Upper lobe of left lung (tissue), 6 donors: ENCODE measurements at places on chromosomes 3 and 15. TPM values are rescaled to one million over a fixed set of nuclear protein-coding genes. Genes with fewer than 3 reads are reported as not detected.

DNA sequence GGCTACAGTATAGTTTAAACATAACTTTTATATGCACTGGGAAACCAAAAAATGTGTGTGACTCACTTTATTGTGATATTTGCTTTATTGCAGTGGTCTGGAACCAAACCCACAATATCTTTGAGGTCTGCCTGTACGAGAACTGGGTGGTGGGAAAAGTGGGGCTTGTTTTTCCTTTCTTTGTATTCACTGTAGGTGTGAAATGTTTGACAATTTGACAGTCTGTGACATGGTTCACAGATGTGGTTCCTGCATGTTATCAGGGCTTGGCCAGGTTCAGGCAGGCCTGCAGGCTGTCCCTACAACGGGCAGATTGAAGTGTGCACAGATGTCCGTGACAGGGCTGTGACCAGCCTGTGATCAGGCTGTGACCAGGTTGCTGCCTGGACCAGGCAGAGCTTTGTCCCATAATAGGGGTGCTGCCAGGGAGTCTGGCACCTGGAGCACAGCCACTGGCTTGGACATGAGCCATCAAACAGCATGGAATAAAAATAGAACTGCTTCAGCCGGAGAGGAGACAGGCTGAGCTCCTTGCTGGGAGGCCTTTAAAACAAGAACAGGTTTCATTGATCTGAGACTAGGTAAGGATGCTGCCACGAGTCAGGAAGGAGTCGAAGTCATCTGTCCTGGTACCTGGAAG is 61.0 kb downstream of the KLF13 start:
- DNase-seq: peak; percentile 76

DNA sequence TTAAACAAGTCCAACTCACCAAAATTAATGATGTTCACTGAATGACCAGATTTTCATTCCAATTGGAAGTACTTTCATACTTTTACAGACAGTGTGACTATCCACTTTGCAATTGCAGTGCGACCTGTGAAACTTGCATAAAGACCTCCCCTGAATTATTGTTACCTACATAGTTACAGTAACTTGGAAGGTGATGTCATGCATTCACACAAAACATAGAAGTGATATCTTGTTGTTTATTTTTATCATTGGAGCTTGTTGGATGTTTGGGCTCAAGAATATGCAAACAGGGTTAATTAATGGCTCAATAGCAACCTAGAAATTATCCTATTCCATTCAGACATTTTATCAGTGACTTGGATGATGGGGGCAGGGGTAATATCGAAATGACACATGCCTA is 470.9 kb downstream of the MECOM start:
- no peak for DNase-seq

EPB42 gene
- total RNA-seq: not detected

KBTBD13 gene
- not detected for total RNA-seq

- no peak for DNase-seq
Observed at GRCh38 chr3:195908694-195909581, 587 bp upstream of the TNK2 start.

DNA sequence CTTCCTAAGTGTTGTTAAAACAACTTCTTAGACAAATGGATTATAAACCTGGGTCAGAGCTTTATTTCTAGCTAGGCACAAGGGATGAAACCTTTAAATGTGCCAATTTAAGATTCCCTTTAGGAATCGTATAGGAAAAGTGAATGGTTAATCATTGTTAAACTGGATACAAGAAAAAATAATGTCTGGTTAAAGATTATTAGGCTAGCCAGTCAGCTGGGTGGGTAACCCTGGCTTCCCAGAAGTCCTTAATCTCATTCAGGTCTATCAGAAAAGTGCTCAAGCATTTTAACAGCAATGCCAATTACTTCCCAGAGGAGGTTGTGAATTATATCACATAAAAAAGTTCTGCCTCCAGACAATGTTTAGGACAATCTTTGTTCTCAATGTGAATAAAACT is 37.6 kb downstream of the NANOGP8 start:
- no peak for DNase-seq

DNA sequence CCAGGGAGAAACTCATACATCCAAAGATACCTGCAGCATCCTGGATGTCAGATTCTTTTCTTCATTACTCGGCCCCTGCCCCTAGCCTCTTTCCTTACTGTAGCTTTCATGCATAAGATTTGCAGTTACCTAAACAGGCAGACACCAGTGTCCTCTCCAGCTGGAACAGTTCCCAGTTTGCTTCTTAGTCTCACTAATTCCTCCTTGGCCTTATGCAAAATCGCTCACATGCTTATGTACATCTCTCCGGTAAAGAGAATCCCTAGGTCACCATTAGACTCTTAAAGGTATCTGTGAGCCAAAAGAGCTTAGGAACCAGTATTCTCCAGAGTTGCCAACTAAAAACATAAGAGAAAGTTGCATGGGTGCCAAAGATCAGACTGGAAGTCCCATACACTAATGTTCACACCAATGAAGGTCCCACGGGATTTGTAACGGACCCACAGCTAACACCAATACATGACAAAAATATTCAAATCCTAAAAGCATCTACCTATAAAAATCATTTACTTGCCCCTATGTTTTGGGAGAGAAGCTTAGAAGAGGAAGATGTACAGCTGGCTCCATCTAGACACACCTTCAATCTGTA is 66.6 kb downstream of the CBLB start:
- DNase-seq: no peak

IGSF10 gene
- total RNA-seq: 9.2 TPM

- no peak for DNase-seq
Observed at GRCh38 chr15:89946681-89947299, 34.0 kb upstream of the ARPIN start.

GUCA1C gene
- total RNA-seq: not detected

NPAP1 gene
- total RNA-seq: not detected

GRCh38 chr3:73801444-73801843 is 176.7 kb upstream of the PDZRN3 start:
- DNase-seq: no peak

DNA sequence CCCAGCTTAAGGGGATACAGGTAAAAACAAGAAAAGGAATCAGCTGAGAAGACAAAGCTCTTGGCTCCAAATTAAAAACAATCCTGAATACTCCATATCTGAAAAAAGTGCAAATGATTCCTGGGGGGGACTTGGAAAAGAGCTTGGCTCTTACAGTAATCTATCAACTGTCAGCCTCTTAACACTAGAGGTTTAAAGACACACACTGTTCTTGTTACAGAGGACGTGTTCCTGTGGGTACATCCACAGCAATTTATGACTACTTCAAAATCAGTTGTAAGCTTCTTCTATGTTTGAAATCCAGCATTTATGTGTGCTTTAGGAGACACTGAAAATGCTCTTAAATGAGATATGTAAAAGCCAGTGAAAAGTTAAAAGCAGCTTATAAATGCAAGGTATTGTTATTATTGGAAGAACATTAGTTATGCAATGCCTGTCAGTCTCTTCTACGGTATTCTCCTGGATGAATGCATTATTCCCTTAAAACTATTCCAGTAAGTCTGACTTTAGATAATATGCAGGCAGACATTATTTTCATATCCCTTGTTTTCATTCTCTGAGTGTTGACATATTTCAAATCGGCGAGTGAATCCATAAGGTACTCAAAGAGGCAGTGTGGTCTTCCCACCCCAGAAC is 408.4 kb upstream of the ADAMTS9 start:
- DNase-seq: no peak

- DNase-seq: no peak
Observed at GRCh38 chr15:67533873-67534272, 8.6 kb upstream of the MAP2K5 start.

DNA sequence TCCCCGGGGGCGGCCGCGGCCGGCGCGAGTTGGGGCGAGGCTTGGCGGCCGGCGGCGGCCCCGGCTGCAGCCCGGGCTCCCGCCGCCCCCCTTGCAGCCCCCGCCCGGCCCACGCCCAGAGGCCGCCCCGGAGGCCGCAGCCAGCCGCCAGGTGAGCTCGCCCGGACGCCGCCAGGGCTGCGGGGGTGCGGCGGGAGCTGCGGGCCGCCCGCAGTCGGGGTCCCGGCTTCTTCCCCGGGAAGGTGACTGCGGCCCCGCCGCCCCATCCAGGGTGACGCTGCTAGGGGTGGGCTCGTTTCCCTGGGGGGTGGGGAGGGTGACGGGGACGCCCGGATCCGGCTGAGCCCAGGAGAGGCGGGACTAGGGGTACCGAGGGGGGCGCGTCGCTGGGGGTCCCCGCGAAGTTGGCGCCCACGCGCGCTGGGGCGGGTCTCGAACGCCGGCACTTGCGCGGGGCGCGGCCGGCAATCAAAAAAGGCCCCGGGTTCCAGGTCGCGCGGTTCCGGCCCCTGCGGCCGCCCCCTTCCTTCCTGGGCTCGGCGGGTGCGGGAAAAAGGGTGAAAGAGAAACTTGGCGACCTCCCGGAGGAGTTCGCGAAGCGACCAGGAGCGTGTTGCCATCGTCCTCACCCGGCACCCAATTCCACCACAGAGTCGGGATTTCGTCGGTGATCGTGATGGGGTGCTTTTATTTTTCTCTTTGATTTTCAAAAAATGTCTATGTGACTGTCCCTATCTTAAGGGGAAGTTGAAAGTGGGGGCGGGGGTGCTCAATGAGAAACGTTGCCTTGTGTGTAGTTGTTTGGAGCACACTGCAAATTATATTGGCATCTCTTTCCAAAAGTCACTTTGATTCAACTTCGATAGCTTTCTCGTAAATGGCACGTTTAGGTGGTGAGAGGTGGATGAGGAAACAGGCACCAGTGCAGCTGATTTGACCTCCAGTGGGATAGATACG is 619 bp downstream of the ATXN7 start:
- peak; percentile 55 for DNase-seq

GRCh38 chr3:124611520-124611919 is 118.7 kb upstream of the UMPS start:
- no peak for DNase-seq

DNA sequence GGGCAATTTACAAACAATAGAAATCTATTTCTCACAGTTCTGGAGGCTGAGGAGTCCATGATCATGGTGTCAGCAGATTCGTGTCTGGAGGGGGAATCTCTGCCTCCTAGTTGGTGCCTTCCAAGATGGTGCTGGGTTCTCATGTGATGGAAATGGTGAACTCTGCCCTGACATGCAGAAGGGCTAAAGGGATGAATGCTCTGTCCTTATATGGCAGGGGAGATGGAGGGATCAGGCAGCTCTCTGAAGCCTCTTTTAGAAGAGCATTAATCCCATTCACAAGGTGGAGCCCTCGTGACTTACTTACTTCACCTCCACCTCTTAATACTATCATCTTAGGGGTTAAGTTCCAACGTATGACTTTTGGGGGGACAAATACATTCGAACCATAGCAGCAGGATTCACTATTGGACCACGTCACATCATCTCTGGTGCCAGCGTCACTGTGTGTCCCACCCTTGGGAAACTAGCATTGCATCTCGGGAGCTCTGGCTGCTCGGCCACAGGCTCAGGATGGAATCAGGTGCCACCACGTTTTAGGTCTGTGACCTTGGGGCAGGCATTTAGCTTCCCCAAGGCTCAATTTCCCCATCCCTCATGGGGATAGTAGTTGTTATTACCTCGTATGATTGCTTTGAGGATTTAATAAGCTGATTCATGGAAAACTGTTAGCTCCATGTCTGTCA is 53.0 kb downstream of the SV2B start:
- DNase-seq: no peak

DNA sequence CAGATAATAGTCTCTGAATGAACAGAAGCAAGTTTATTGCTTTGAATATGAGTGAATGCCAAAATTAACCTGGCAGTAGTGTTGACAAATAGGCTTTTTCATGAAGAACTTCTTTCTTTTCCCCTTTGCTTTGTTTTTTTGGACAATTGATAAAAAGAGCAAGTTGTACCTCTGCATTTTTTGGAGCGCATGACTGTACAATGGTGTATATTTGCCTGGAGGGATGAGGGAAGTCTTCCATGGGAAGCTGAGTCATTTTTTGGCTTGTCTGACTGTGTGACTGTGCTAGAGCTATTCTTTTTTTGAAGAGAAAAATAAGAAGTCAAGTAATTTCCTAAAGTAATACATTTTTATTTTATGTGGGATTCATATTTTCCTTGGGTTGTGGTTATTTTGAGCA is 186.9 kb downstream of the KLHL25 start:
- DNase-seq: no peak

MASP1 gene
- total RNA-seq: 2.3 TPM

DNA sequence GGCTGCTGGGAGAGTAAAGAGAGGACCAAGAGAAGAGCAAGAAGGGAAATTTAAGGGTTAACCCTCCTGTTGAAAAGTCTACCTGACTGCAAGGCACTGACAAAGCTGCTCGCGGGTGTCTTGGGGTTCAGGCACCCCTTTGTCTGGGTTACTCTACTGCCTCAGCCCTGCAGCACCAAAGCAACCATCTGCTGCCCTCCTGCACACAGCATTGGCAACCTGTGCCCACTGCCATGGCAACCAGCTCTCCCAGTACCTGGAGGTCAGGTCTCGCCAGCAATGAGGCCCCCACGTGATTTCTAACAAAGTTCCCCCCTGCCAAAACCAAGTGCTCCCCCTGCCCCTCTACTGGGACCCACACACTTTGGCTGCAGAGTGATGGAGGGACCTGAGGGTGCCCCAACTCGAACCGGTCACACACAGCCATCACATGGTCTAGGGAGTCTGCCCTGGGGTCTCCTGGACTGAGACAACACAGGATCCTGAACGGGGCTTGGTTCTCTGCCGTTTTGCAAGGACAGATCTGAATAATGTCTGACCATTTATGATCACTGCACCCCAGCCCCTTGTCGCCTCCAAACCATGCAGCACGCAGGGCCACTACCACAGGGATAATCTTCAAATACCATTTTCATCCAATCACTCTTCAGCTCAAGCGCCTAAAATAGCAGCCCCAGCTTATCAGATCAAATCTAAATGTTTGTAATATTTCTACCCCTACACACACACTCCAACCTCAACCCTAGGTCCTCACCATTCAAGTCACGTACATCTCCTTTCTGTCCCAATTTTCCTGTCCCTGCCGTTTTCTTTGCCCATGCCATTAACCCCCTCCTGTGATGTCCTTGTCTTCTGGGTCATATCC is 50.7 kb downstream of the ADCY5 start:
- no peak for DNase-seq

GRCh38 chr15:60414016-60414682 is 16.4 kb upstream of the ANXA2 start:
- no peak for DNase-seq

- DNase-seq: no peak
Observed at GRCh38 chr3:127170814-127171213, 22.1 kb upstream of the PRR23E start.

DNA sequence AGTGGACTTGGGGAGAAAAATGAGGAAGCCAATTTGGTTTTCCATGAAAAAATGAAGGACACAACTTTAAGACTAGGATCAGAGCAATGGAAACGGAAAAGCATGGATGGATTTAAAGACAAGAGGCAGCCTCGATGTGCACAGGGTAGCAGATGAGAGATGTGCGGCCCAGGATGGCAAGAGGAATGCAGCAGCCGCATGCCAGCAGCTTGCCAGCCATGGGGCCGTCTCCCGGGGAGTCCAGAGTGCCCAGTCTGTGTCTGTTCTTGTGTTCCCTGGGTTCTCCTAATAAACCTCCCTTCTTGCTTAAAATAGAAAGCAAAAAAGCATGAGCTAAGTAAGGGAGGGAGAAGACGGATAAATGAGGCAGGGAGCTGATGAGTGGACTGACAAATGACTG is 68.0 kb upstream of the IQSEC1 start:
- DNase-seq: no peak

GRCh38 chr3:122387709-122388108 is 3.7 kb downstream of the FAM162A start:
- no peak for DNase-seq
